ENCODE measurements at places on chromosomes 7 and 10.
A peak's percentile ranks its signal among the peaks of the same experiment; 100 is the strongest.

DNA sequence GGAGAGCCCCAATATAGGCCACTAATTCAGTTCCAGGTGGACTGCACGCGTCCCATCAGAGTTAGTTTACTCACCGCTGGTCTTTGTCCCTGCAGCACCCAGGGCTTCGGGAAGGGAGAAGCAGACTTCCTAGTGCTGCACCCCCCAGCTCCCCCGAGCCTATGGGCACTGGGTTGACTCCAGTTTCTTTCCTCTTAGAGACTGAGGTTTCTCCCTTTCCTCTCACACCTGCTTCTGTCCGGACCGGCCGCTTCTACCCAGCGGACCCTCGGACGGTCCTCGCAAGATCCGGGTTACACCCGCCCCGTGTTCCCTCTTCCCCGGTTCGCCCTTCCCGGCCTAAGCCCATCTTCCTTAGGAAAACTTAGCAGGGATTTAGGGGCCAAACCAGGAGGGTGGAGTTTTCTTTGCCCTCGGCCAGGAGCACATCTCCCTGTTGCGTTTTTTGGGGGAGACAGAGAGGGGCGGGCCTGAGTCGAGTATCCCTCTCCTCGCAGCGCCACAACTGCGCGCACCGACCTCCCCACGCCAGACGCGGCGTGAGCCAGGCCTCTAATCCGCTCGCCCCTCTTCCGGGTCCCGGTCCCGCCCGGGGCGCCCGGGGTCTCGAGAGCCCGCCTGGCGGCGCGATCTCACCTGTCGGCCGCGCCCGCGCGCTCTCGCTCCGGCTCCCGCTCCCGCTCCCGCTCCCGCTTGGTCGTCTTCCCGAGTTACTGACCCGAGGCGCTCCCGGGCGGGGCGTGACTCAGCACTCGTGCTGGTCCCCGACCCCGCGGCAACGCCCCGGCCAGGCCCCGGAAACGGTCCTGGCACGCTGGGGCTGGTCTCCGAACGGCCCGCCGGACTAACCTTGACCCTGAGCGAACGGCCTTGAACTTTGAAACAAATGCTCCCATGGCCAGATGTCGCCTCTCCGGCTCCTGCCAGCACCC lies at the start of gene AIFM2:
Gene AIFM2, minus strand, starts transcription at position 728 of the 932 bp plus-strand sequence. CDS start 8,741 bp downstream, outside the sequence.
- DNase-seq = peak; percentile 43

DNA sequence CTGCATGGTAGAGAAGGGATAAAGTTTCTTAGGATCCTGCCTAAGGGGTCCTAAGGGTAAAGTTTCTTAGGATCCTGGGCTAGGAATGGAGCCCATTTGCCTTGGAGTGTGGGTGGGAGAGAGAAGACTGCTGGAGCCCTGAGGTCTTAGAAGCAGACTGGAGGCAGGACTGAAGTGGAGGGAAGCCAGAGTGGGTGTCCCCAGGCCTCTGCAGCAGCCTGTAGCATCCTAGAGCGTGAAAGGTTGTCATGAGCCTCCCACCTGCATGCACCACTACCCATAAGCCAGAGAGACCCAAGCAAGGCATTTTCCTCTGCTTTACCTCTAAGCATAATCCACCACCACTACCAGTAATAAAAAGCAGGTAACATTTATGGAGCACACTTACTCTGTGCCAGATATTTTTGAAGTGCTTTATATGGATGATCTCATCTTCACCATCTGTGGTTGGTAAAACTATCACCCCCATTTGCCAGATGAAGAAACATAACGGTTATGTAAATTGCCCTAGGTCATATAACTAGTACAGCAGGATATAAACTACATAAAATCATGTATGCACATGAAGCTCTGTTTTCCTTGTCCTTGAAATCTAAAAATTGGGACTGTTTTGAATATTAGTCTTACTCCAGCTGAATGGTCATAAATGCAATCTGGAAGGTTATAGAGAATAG lies 103.5 kb upstream of the CCDC6 start:
- DNase-seq = no peak

DNA sequence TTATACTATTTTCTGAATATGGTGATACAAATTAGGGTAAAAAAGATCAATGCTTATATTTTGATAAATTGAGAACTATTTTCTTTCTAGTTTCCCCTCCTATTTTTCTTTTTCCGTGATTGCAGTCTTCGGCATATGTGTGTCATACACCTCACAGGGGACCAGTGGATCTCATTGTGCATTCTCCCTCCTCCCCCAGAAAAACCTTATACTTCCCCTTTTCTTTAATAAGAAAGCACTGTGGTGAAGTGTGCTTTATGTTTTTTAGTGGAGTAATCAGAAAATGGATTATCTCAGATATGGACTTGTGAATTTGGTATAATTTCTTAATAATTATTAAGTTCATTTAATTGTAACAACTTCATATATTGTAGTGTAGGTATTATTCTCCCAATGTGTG lies 72.8 kb downstream of the BICC1 start:
- no peak for DNase-seq

- peak; percentile 73 for DNase-seq
Observed at GRCh38 chr10:17742918-17743317, 9.1 kb upstream of the TMEM236 start.

DNA sequence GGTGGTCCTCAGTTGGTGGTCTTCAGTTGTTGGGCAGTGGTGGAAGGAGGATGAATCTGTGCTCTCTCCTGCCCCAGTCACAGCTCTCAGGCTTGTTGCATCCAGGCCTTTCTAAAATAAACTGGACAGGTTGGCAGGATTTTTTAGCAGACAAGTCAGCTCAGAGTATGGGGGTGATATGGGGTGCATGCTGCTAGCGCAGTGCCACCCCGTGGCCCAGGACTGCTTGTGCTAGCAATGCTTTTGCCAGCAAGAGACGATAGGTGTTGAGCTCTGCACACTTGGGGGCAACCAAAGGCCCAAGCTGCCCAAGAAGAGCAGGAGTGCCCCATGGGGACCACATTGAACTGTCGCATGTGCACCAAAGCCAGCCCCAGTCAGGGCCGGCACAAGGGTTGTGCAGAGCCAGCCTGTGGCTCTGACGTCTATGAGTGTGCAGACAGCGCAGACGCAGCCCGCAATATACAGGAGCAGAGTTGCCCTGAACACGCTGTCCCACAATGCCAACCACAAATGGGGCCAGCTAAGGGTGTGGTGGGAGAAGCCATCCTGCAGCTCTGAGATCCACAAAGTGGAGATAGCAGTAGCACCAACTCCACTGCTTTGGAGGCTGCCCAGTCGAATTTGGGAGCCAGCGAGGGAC lies 49.8 kb upstream of the PDSS1 start:
- no peak for DNase-seq

DNA sequence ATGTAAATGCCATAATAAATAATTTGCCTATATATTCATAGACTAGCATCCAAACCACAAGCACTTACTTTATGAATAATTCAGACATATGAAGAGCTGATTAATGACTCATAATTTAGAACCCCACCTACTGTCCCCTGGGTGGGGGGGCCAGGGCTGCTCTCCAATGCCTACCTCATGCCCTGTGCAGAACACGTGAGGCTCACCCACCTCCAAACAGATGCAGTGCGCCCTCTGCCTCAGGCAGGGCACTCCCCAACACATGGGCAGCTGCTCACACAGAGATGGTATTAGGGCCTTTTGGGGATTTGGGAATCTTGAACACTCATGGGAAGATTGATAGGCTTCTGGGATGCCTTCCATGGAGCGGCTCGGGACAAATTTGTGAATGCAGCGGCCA lies 75.1 kb upstream of the INSIG1 start:
- DNase-seq = no peak

DNA sequence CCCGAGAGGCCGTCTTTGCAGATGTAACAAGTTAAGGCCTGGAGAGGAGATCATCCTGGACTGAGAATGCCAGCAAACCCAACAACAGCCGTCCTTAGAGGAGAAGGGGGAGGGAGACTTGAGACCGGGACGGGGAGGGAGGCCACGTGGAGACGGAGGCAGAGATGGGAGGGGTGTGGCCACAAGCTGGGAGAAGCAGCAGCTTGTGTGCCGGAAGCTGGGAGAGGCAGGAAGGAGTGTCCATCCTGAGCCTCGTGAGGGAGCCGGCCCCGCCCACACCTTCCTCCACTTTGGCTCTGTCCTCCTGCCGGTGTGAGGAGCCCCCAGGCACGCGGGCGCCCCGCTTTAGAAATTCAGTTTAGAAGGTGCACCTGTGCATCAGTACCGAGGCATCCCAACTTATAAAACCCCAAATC lies 95.7 kb downstream of the DNAJB6 start:
- DNase-seq = no peak

- DNase-seq = no peak
Observed at GRCh38 chr10:123536176-123536845, 129.8 kb upstream of the GPR26 start.

- no peak for DNase-seq
Observed at GRCh38 chr10:70271996-70272924, 11.5 kb downstream of the NPFFR1 start.
